Activated naive CD4-positive, alpha-beta T cell (primary cell): ENCODE measurements at places on chromosomes 5 and 9.

DNA sequence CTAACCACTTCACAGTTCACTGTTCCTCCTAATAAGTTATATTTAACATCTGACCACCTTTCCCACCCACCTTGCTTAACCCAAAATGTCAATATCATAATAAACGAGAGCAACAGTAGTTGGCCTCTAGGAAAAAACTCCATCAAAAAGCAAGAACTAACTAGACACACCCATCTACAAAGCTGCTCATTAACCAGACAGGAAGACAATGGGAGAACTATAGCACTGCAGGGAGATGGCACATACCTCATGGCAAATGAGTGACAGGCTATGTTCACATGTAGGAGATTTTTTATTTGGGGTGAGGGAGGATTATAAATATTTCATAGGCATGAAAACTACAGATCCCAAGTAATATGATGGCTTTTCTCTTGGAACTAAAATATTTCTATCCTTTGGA lies 23.6 kb upstream of the CDK5RAP2 start:
- DNase-seq: no peak

DNA sequence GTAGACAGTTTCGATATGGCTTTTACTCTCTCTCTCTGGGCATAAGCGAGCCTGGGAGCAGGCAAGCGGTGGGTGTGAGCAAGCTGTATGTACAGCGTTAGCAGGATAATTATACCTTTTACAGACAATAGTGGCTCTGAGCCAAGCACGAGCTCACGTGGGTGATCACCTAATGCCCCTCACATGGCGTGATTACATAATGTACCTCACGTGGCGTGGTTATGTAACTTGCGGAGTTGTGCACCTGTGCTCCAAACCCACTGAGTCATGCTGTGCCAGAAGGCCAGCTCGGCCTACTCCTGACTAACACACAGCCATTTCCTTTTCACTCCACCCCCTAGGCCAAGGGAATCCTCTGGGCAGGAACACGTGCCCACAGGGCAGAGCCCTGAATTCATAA lies 797.2 kb downstream of the EFNA5 start:
- DNase-seq: no peak

GRCh38 chr5:163496286-163496685 lies 9.1 kb upstream of the MAT2B start:
- no peak for DNase-seq

GRCh38 chr9:112894041-112894440 lies 3.4 kb upstream of the SLC46A2 start:
- DNase-seq: no peak

DNA sequence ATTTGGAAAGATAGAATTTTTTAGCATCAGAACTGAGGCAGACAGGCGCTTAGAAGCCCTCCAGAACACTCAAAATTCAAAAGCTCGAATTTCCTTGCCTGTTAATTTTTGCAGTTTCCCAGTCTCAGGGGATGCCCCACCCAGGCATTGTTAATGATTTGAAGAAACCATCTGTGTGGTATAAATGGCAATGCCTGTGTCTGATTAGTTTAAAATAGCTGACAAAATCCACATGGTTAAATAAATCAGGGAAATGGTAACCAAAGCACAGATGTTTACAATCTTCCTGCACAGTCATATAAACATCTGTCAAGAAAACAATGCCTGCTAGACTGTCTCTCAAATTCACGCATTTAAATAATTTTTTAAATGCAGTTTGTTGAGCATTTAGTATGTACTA lies 185.2 kb upstream of the RGMB start:
- no peak for DNase-seq

DNA sequence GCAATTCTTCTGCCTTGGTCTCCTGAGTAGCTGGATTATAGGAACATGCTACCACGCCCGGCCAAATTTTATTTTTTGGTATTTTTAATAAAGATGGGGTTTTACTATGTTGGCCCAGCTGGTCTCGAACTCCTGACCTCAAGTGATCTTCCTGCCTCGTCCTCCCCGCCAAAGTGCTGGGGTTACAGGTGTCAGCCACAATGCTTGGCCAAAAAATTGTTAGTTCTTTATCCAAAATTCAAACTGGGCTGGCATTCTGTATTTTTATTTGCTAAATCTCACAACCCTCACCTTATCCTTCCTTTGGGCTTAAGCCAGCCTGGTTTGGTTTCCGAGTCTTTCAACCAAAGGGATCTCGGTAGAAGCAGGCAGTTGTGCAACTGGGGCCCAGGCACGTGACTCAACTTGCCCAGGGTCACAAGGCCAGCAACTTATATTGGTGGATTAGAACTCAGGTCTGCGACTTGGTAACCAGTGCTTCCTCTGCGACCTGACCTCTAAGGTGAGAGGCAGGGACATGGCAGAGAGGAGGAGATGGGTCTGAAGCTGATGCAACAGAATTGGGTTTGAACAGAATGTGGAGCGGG lies 26.5 kb upstream of the BOD1 start:
- no peak for DNase-seq

GRCh38 chr9:5452286-5452609 lies 1.9 kb downstream of the CD274 start:
- DNase-seq: no peak

- no peak for DNase-seq
Observed at GRCh38 chr5:5939759-5940370, 438.5 kb downstream of the MED10 start.

- no peak for DNase-seq
Observed at GRCh38 chr9:112900488-112900887, 9.8 kb upstream of the SLC46A2 start.

DNA sequence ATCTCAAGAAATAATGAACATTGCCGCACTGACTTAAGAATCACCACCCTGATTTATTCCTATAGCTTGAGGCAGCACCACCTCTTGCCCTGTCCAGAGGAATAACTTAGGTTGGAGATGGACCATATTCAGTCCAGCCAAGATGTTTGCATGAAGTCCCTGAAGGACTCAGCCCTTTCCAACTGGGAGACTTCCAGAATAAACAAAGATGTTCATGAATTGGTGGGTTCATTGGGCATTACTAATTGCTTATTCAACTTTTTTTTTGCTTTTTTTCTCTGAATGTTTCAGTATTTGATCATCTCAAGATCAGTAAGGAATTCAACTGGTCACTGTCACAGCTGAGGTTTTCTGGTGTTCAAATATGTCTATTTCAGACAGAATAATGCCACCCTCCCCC lies 470.6 kb downstream of the CCDC171 start:
- DNase-seq: no peak

GRCh38 chr9:34428325-34428958 lies 29.9 kb downstream of the FAM219A start:
- DNase-seq: no peak

DNA sequence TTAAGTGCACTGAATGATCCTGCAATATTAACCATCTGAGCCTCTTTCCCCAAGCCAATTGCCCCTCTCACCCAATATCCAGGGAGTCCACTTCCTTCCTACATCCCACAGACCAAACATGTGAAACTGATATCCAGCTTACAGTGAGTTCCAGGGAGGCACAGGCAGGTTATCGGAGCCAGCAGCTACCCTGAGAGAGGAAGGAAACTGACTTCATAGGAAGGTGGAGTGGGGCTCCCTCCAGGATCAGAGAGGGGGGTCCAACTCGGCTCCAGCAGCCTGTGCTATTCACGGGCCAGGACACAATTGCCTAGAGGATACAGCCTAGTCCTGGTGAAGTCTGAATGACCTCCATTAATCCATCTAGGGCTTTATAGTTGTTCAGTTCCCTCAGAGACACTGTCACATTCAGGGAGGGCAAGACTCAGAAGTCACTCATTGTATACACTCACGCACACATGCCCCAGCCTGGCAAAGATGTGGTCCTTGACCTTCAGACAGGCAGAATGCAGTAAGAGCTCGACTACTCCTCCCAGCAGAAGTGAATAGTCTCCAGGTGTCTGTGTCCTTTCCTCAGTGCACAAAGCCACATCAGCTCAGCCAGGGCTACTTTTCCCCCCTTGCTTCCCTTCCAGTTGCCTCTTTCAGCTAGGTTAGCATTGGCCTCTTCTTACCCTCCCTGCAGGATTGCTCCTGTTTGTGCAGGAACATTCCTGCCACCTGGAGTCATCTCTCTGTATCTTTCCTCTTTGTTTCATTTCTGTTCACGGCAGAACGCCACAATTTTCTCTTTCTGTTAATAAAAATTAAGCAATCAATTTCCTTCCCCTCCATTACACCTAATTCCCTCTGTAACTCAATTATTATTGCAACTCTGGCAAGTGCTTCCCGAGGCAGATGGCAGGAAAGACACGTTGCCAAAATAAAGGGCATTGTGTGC lies 501.7 kb downstream of the ARHGEF28 start:
- no peak for DNase-seq

GRCh38 chr5:16574789-16575721 lies 41.7 kb downstream of the RETREG1 start:
- no peak for DNase-seq

DNA sequence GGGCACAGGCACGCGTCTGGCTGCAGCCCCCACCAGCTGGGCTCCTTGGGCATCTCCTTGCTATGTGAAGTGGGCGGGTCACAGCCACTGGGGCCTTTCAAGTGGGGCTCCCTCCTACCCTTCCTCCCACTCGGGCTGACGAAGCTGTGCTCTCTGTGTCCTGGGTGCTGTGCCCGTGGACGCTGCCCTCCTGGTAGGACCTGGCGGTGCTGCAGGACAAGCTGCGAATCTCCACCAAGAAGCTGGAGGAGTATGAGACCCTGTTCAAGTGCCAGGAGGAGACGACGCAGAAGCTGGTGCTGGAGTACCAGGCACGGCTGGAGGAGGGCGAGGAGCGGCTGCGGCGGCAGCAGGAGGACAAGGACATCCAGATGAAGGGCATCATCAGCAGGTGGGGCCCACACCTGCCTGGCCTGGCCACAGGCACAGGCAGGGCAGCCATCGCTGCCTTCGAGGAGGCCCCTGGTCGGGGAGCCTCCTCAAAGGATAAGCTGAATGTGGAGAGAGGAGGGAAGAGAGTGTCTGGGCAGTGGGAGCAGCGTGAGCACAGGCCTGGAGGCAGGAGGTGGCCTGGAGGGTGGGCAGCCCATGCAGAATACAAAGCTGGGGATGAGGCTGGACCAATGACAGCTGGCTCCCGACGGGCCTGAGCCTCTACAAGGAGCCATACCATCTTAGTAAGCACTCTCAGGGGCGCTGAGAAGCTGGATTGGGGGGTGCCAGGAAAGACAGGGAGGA lies 124.7 kb downstream of the DAB2IP start:
- no peak for DNase-seq

DNA sequence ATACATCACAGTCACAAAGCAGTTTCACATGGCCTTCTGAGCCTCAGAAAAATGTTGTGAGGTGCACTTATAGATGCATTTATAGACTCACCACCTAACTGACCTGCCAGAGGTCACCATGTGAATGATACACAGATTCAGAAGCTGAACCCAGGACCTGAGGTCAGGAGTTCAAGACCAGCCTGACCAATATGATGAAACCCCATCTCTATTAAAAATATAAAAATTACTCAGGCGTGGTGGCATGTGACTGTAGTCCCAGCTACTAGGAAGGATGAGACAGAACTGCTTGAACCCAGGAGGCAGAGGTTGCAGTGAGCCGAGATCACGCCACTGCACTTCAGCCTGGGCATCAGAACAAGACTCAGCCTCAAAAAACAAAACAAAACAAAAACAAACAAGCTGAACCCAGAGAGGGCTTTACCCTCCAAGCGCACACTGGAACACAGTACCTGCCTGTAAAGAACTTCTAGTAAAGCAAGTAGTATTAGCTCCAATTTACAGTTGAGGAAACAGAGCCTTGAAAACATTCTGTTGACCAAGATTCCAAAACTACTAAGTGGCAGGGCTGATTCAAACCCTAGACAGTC lies 16.3 kb downstream of the ECPAS start:
- DNase-seq: no peak

DNA sequence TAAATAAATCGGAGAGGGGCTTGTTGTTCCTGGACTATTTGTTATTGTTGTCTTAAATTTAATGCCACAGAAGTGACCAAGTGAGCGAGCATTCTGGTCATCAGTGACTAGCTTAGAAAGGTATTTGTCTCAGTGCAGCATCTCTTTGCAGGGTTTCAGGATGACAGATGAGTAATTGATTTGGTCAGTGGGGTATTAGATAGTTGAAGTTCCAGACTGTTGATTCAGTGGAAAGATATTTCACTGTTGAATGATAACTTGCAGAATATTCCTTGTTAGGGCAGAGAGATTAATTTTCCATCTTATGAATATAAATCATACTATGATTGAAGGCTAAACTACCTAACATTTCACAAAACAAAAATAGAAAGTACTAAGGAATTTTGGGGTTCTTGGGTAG lies 122.4 kb downstream of the TRIO start:
- DNase-seq: no peak

DNA sequence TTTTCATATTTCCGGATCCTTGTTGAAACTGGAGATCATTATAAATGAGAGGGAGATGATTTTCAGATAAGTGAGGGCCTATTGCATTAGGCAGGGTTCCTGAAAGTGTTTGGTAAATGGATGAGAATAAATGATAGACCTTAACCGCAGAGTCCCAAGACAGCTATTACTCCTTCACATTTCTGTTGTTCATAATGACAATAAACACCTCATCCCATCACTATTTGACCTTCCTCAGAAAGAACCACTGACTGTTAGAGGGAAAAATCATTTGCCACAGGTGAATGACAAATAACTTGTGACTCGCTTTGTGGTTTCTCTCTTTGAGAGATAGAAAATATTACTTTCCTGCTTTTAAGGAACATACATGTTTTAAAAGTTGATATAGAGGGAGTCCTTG lies 47.3 kb upstream of the TRMT10B start:
- no peak for DNase-seq

GRCh38 chr5:17455942-17456341 lies 42.1 kb upstream of the TAF11L2 start:
- no peak for DNase-seq

DNA sequence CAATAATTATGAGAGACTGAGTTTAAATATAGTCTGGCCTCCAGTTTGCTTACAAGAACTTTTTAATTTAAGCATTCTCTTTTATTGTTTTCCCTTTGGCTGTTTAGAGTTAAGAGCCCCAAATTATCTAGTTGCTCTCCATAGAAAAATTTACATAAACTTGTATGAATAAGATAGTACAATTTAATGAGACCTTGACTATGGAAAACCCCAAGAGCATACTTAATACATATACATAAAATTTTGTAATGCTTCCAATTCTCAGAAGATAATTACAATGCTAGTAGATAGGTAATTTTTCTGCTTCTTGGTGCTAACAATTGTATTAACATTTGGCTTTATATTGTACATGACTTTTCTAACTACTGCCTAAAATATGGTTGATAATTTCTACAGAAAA lies 20.3 kb upstream of the MSH3 start:
- no peak for DNase-seq
